GM10248 (cell line): ENCODE measurements at places on chromosomes 4 and X.
A peak's percentile ranks its signal among the peaks of the same experiment; 100 is the strongest.

GRCh38 chrX:34909151-34909550 is 33.4 kb upstream of the FAM47B start:
- DNase-seq = no peak

GRCh38 chr4:151455212-151455611 is 46.2 kb downstream of the FHIP1A start:
- DNase-seq = no peak

- no peak for DNase-seq
These were observed 5.4 kb downstream of the TBC1D1 start for GRCh38 chr4:37896206-37896860.

GRCh38 chrX:13081395-13082205 is 37.2 kb upstream of the FAM9C start:
- no peak for DNase-seq

DNA sequence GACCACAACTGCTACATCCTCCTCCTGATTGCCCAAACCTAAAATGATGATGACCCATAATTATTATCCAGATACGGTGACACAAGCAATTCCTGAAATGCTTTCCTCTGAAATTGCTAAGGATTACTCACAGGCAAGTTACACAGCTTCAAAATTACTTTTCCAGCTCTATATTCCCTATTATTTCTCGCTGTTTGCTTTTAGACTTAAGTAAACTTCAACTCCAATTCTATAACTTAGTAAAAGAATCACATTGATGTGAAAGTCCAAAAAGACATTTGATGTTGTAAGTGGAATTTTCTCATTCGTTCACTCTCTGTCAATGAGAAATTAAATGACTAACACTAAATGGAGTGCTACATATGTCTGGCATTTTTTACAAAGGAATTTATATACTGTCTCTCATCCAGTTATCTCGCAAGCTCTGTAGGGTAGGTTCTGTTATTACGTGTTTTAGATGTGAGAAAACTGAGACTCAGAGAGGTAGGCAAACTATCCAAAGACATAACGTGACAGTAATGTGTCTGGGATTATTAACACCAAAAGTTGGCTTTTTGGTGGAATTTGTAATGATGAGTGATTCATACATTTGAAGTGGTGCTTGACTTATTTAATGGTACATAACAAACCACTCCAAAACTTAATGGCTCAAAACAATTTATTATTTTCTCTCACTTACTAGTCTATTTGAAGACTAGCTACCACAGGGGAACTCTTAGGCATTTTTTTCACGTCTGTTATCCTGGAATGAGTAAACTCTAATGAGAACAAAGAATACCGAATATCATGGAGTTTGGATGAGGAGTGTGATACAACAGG is 31.5 kb downstream of the PALLD start:
- no peak for DNase-seq

GRCh38 chr4:155072417-155072816 is 136.0 kb upstream of the NPY2R start:
- DNase-seq = no peak

- DNase-seq = peak; percentile 64
These were observed 30.0 kb upstream of the ANXA5 start for GRCh38 chr4:121726642-121727268.

GRCh38 chr4:100317032-100317864 is 127.0 kb upstream of the DDIT4L start:
- DNase-seq = no peak

- DNase-seq = no peak
These were observed 39.2 kb downstream of the MTHFD2L start for GRCh38 chr4:74197080-74197479.

GRCh38 chrX:10901290-10901633 is 209.9 kb upstream of the HCCS start:
- DNase-seq = no peak

DNA sequence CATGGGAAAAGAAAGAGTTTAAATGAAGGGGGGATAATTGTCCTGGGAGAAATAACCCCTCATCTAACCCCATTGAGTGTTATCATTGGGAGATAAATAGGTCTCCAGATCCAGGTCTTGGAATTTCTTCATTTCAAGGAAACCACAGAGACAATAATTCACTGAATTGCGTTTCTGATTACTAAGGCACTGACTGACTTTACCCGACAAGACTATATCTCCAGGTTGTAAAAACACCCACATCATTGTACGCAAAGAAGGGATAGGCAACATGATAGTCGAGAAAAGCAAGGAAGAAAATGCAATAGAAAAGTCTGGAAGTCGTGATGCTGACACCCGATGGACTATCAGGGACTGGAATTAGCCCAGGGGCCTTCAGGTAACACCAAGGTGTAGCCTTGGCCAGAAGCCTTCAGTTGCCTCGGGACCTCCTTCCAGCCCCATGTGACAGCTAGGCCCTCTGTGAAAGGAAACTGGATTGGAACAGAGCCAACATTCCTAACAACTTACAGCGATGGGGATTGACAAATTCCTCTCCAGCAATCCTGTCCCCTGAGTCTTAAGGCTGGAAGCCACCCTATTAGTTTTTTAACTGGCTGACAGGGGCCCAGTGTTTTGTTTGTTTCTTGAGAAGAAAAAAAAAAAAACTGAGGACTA is 46.5 kb upstream of the RAB9B start:
- no peak for DNase-seq
